CD8-positive, alpha-beta memory T cell (primary cell): ENCODE measurements at places on chromosomes 3 and 15.

GRCh38 chr15:82951472-82952157, 905 bp downstream of the HOMER2 start:
- DNase-seq: no peak
- H3K4me3 ChIP-seq: no peak overlapping the region
- H3K27ac ChIP-seq: no peak overlapping the region
- peaks cover 18% of the 10 kb centered on the region for H3K27me3 ChIP-seq

DNA sequence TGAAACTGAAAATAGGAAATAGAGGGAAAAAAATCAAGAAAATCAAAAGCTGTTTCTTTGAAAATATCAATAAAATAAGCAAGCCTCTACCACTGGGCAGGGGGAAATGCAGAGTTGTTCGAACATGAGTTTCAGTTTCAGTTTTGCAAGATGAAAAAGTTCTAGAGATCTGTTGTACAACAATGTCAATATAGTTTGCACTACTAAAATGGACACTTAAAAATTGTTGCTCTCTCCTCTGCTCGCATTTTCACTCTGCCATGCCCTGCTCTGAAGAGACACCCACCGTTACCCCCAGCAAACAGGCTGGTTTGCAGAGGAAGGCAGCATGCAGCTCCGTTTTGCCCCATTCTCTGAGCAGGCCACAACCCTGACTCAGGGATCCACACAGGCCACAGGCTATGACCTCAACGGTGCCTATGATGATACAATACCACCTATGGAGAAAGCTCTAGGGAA, 64.5 kb downstream of the ZNF148 start:
- no peaks in the 10 kb centered on the region for H3K27me3 ChIP-seq
- no peaks in the 10 kb centered on the region for H3K36me3 ChIP-seq

DNA sequence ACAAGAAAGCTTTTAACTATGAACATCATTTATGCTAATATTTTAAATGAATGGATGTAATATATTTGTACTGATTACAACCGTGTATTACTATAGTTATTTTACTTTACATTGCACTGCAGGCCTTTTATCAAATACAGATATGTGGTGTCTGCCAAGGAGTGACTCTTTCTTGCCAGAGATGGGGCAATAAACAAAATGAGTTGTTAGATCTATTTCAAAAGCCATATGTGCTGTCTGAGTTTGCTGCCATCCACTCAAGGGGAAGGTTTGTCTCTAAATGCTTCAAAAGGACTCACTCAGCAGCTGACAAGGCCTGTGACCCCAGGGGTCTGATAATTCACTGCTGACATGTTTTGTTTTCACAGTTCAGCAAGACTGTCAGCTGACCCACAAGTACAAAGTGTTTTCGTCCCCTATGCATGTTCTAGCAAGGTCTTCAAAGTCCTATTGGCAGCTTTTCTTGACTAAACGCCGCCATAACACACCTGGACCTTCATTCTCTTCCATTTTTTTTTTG, 41.3 kb upstream of the ZBED2 start:
- H3K4me3 ChIP-seq: no peak overlapping the region
- H3K4me1 ChIP-seq: no peaks in the 10 kb centered on the region
- no peaks in the 10 kb centered on the region for H3K27me3 ChIP-seq
- no peak overlapping the region for H3K27ac ChIP-seq
- peaks cover 26% of the 10 kb centered on the region for H3K36me3 ChIP-seq

DNA sequence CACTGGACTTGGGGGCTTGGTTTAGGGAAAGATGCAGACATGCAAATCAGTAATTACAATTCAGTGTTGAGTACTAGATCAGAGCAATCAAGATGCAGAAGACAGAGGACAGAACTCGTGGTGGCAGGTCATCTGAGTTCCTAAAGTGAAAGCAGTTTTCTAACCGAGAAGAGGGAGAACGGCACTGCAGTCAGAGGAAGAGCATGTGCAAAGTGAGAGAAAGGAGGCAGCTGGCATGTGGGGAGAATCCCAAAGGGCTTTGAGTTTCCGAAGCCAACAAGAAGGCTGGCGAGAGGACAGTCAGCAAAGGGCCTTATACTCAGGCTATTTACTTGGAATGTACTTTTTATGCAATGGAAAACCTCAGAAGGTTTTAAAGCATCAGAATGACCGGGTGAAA, 87.0 kb downstream of the ANP32A start:
- H3K4me3 ChIP-seq: no peak overlapping the region
- H3K27ac ChIP-seq: no peak overlapping the region
- H3K36me3 ChIP-seq: no peaks in the 10 kb centered on the region
- no peak for DNase-seq
- no peaks in the 10 kb centered on the region for H3K27me3 ChIP-seq

DNA sequence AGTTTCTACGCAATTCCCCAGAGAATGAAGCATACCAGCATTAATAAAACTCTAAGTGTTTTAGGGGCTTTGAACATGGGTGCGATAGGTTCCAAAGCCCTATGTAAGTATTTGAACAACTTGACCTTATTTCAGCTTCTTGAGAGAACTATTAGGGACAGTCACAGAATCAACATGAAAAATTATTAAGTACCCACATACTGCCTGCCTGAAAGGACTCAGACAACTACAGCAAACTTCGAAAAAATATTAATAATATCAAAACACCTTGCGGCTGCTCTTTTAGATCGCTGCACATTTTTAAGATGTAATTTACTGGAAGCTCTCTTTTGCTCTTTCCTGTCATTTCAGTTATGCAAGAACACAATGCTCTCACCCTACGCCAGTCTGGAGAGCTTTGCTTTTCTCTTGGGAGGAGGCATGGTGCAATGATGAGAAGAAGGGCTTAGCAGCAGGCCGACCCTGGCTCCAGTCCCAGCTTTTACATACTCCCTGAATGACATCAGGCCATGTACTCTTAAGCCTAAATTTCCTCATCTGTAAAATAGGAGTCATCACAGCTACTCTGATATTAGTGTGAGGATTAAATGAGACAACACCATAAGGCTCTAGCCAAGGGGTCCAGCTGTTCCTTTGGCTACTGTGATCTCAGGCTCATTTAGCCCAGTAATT, 640.7 kb downstream of the FHIT start:
- DNase-seq: no peak
- H3K4me3 ChIP-seq: no peak overlapping the region
- no peaks in the 10 kb centered on the region for H3K27me3 ChIP-seq
- no peaks in the 10 kb centered on the region for H3K4me1 ChIP-seq
- no peak overlapping the region for H3K27ac ChIP-seq

- H3K4me1 ChIP-seq: no peaks in the 10 kb centered on the region
- H3K27me3 ChIP-seq: no peaks in the 10 kb centered on the region
- no peak overlapping the region for H3K4me3 ChIP-seq
These were observed 491.8 kb downstream of the MECOM start for GRCh38 chr3:169171739-169172138.

DNA sequence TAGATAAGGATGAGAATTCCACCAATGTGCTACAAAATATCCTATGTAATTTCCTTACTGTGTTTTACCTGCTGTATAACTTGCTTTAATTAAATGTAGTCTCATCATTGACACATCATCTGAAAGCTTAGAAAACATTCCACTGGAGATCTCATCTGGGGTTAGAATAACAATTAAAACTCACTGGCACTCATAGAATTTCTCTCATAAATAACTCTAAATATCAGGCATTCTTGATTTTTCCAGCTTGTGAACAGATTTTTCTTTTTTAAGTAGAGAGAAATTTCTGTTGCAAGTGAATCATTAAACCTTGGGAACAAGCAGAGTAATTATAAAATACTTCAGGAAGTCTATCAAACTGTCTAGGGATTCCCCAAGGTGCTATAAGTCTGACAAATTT, 843.8 kb downstream of the NAALADL2 start:
- DNase-seq: no peak
- H3K27ac ChIP-seq: no peak overlapping the region
- H3K27me3 ChIP-seq: no peaks in the 10 kb centered on the region
- no peak overlapping the region for H3K4me3 ChIP-seq
- no peaks in the 10 kb centered on the region for H3K4me1 ChIP-seq

DNA sequence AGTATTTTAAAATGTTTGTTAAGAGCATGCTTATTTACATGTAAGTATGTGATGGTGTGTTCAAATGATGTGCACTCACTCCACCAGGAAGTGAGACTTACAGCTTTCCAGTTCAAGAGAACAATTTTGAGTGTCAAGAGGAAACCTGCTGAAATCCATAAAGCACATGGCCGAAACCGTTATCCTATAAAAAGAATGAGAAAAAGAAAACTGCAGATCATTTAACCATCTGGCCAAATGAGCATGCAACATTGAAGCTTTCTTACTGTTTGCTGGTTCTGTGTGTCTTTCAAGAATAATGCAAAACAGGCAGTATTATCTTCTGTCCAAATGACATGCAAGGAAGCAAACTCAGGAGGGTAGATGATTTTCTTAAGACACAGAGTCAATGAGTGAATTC, 26.3 kb downstream of the GABRR3 start:
- no peaks in the 10 kb centered on the region for H3K27me3 ChIP-seq
- H3K4me3 ChIP-seq: no peak overlapping the region
- no peaks in the 10 kb centered on the region for H3K36me3 ChIP-seq
- DNase-seq: no peak

GRCh38 chr15:90482124-90483011, 47.4 kb upstream of the CRTC3 start:
- peaks cover 64% of the 10 kb centered on the region for H3K36me3 ChIP-seq
- no peaks in the 10 kb centered on the region for H3K27me3 ChIP-seq
- no peak overlapping the region for H3K27ac ChIP-seq
- peaks cover 14% of the 10 kb centered on the region for H3K4me1 ChIP-seq

GRCh38 chr15:75329571-75329970, 6.3 kb upstream of the COMMD4 start:
- no peak overlapping the region for H3K4me3 ChIP-seq
- H3K27ac ChIP-seq: no peak overlapping the region
- H3K27me3 ChIP-seq: no peaks in the 10 kb centered on the region
- no peaks in the 10 kb centered on the region for H3K36me3 ChIP-seq
- H3K4me1 ChIP-seq: no peaks in the 10 kb centered on the region
- DNase-seq: no peak

GRCh38 chr3:177838766-177839350, 641.6 kb upstream of the TBL1XR1 start:
- H3K27me3 ChIP-seq: no peaks in the 10 kb centered on the region
- no peaks in the 10 kb centered on the region for H3K4me1 ChIP-seq
- no peak for DNase-seq

- peaks cover 18% of the 10 kb centered on the region for H3K27me3 ChIP-seq
- DNase-seq: no peak
- H3K4me3 ChIP-seq: no peak overlapping the region
- H3K4me1 ChIP-seq: no peaks in the 10 kb centered on the region
- no peak overlapping the region for H3K27ac ChIP-seq
These were observed 2.7 kb downstream of the CA12 start for GRCh38 chr15:63378946-63379345.

GRCh38 chr3:125125821-125126245, 70.0 kb upstream of the HEG1 start:
- H3K27ac ChIP-seq: no peak overlapping the region
- peaks cover 14% of the 10 kb centered on the region for H3K4me1 ChIP-seq
- DNase-seq: no peak

- H3K27me3 ChIP-seq: no peaks in the 10 kb centered on the region
- H3K4me1 ChIP-seq: peaks cover 44% of the 10 kb centered on the region
- H3K27ac ChIP-seq: no peak overlapping the region
- H3K4me3 ChIP-seq: no peak overlapping the region
- H3K36me3 ChIP-seq: no peaks in the 10 kb centered on the region
These were observed 47.7 kb upstream of the RASGRP1 start for GRCh38 chr15:38612159-38612863.

DNA sequence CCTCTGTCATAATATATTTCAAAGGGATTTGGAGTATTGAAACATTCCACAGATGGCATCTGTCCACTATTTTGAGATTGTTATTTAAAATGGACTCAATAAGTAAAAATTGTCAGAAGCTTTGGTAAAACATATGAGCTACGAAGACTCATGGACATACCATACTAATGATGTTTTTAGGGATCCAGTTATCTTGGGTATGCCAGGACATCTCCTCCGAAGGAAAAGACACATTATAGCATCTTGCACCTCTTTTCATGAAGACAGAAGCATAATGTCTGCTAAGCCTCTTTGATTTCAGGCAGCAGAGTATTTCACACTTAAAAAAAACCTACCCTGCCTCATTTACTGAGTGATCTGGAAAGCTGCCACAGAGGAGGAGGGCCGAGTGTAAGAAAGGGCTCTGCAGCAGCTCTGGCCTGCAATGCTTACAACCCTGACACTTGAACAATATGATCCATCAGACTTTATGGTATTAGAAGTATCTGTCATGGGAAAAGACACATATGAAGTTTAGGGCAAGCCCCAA, 284.8 kb downstream of the TUSC7 start:
- H3K4me1 ChIP-seq: no peaks in the 10 kb centered on the region
- H3K27me3 ChIP-seq: no peaks in the 10 kb centered on the region

- H3K36me3 ChIP-seq: no peaks in the 10 kb centered on the region
- H3K4me1 ChIP-seq: no peaks in the 10 kb centered on the region
- no peak for DNase-seq
- no peak overlapping the region for H3K4me3 ChIP-seq
- H3K27me3 ChIP-seq: no peaks in the 10 kb centered on the region
- H3K27ac ChIP-seq: no peak overlapping the region
These were observed 733.7 kb downstream of the ZNF385D start for GRCh38 chr3:21017115-21017852.

GRCh38 chr15:94970802-94971201, 739.4 kb downstream of the MCTP2 start:
- no peaks in the 10 kb centered on the region for H3K4me1 ChIP-seq
- H3K27ac ChIP-seq: no peak overlapping the region
- H3K36me3 ChIP-seq: no peaks in the 10 kb centered on the region
- no peaks in the 10 kb centered on the region for H3K27me3 ChIP-seq

DNA sequence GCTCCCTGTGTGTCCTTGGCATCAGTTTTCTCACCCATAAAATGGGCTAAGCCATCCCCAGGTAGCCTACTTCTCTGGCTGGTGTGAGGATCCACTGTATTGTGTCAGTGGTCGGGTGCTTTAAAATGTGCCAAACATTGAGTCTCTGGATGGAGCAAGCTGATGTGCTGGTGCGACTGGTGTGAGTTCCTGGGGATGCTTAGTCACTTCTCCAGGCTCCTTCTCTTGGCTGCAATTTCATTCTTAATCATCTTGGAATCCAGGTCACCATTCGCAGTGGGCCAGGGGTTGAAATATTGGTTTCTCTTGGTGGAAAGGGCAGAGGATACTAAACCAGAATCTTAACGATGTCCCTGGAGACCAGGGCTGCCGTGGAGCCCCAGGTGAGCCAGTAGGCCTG, 29.3 kb downstream of the SCN5A start:
- no peaks in the 10 kb centered on the region for H3K27me3 ChIP-seq
- no peak overlapping the region for H3K27ac ChIP-seq
- DNase-seq: no peak
- no peaks in the 10 kb centered on the region for H3K36me3 ChIP-seq
- H3K4me3 ChIP-seq: no peak overlapping the region

GRCh38 chr3:129288446-129288845, 9.8 kb downstream of the HMCES start:
- no peak overlapping the region for H3K4me3 ChIP-seq
- H3K36me3 ChIP-seq: peaks cover 25% of the 10 kb centered on the region
- DNase-seq: no peak
- peaks cover 1% of the 10 kb centered on the region for H3K4me1 ChIP-seq

- no peaks in the 10 kb centered on the region for H3K36me3 ChIP-seq
- no peak overlapping the region for H3K27ac ChIP-seq
- no peak overlapping the region for H3K4me3 ChIP-seq
- peaks cover 4% of the 10 kb centered on the region for H3K4me1 ChIP-seq
- H3K27me3 ChIP-seq: no peaks in the 10 kb centered on the region
These were observed 28.3 kb downstream of the SUCNR1 start for GRCh38 chr3:151901644-151902285.
